ENCODE measurements at places on chromosomes 5 and 9. TPM values are rescaled to one million over a fixed set of nuclear protein-coding genes. Genes with fewer than 3 reads are reported as not detected.

Gene PLAC8L1
- total RNA-seq: not detected

Gene SPINK5
- 2.2 TPM for total RNA-seq

Gene N4BP3
- total RNA-seq: 10.5 TPM

Gene RAD1
- 30.4 TPM for total RNA-seq

Gene NEUROG1
- not detected for total RNA-seq

Gene PCDHGB6
- 5.2 TPM for total RNA-seq

Gene TAS2R1
- not detected for total RNA-seq

Gene NOXA1
- total RNA-seq: 20.1 TPM

Gene TNFSF8
- total RNA-seq: 6.5 TPM

Gene CERCAM
- 9.2 TPM for total RNA-seq

Gene COL5A1
- 23.4 TPM for total RNA-seq

Gene CATSPER3
- total RNA-seq: not detected

Gene KCNN2
- 1.9 TPM for total RNA-seq

Gene STING1
- 70.3 TPM for total RNA-seq

Gene PCDHA6
- total RNA-seq: 0.66 TPM

Gene HTR1A
- total RNA-seq: not detected

Gene MBLAC2
- 4.2 TPM for total RNA-seq

Gene FCN2
- not detected for total RNA-seq

Gene DNAH5
- total RNA-seq: 16.8 TPM

Gene PCDHA1
- not detected for total RNA-seq

Gene ORM1
- 10.6 TPM for total RNA-seq

Gene GPRIN1
- 0.92 TPM for total RNA-seq

Gene C5orf58
- total RNA-seq: not detected

Gene ECSCR
- total RNA-seq: 21.3 TPM

Gene RACK1
- total RNA-seq: 1,069 TPM

Gene XRCC4
- 8.3 TPM for total RNA-seq

Gene KIF4B
- total RNA-seq: not detected

Gene CNTNAP3
- total RNA-seq: 8.5 TPM

Gene MYOT
- not detected for total RNA-seq

Gene CD274
- 14.7 TPM for total RNA-seq

Gene SLC25A46
- 39.9 TPM for total RNA-seq

Gene SPATA31E1
- not detected for total RNA-seq

Gene GFM2
- total RNA-seq: 15.7 TPM

Gene CYFIP2
- total RNA-seq: 71.8 TPM

Gene PDZD2
- 70.7 TPM for total RNA-seq

Gene SIT1
- 1.1 TPM for total RNA-seq

Gene TMEM252
- not detected for total RNA-seq

Gene OR2V2
- not detected for total RNA-seq

Gene PTPRD
- total RNA-seq: 9.2 TPM

Gene DNAJB5
- 7.9 TPM for total RNA-seq

Measured in upper lobe of left lung (tissue), 6 donors.